ENCODE measurements at places on chromosomes 6 and 20.
A peak's percentile ranks its signal among the peaks of the same experiment; 100 is the strongest.

- no peak for DNase-seq
Observed at GRCh38 chr6:144729502-144729901, 444.4 kb downstream of the UTRN start.

DNA sequence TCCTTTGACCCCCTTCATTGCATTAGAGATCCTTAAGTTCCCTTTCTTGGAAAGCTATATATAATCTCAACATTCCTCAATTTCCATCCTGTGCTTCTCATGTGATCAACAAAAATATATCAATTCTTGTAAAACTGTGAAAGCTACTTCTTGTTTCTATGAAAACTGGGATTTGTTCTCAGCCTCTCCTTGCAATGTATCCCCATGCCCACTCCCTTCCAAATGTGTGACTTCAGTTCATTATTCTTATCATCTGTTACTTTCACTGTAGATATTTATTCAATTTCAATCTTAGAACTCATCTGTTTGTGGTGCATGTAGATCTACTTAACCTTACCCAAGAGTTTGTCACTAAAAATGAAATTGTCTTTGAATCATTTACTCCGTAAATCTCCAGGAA lies 260.6 kb downstream of the HIVEP2 start:
- no peak for DNase-seq

GRCh38 chr20:49727478-49727877 lies 13.8 kb upstream of the B4GALT5 start:
- no peak for DNase-seq

DNA sequence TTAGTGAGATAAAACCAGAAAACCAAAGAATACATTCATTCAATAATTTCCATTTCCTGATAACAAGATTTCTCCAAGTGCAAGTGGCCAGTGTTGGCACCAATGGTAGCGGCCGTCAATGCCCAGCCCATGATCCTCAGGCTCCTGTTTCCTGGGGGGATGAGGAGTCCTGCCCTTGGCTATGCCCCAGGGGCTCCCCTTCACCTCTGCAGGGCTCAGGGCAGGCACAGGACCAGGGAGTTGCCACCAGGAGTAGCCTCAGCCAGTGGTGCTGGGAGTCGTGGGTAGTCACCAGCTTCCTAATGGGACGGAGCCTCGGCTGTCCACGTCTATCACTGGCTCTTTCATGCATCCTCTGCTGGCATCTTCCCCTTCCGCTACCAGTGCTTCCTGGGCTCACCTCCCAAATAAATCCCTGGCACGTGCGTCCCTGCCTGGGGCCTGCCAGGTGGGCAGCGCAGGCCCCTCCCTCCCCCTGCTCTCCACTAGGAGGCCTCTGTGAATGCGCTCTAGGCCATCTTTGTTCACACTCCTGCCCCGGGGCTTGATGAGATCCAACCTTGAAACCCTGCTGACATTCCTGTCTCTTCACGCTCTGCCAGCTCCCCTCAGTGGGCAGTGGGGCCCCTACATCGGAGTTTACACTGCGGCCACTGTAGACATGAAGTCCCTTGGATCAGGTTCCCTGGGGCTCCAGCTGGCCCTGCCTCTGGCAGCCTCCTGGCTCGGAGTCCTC lies 215.7 kb downstream of the SYNDIG1 start:
- DNase-seq, result peak; percentile 2

- DNase-seq, result no peak
Observed at GRCh38 chr20:49043000-49043399, 3.1 kb upstream of the CSE1L start.

GRCh38 chr6:16836144-16836981 lies 75.1 kb upstream of the ATXN1 start:
- DNase-seq, result no peak

GRCh38 chr6:40387871-40388264 lies 199.3 kb downstream of the LRFN2 start:
- no peak for DNase-seq

GRCh38 chr6:150025201-150025917 lies at the start of gene RAET1L:
Gene RAET1L, minus strand, starts transcription at chr6:150025532. Its CDS starts 61 bp downstream, at chr6:150025471.
- no peak for DNase-seq

DNA sequence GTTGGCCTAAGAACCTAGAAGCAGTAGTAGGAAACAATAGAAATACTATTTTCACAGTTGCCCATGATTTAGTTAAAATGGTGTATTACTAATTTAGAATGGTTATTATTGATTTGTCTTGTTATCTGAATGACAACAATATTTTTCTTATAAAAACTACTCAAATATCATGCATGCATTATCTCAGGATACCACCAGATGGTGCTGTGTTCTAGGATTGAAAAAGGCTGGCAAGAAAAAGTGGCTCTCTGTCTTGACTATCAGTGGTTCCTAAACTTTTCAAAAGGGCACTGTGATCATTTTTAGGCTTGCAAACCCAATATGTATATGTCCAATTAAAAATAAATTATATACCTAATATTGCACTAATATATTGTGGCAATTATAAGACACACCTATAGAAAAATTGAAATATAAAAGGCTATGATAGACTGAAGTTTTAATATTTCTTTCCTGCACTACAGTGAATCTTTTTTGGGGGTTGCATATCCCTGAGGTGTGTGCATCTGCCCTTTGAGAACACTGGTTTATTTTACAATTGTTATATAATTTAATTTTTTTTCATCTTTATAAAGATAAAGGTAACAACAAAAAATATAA lies 131.7 kb upstream of the MLIP start:
- no peak for DNase-seq

GRCh38 chr6:34237722-34238584 lies 1.3 kb downstream of the HMGA1 start:
- no peak for DNase-seq

DNA sequence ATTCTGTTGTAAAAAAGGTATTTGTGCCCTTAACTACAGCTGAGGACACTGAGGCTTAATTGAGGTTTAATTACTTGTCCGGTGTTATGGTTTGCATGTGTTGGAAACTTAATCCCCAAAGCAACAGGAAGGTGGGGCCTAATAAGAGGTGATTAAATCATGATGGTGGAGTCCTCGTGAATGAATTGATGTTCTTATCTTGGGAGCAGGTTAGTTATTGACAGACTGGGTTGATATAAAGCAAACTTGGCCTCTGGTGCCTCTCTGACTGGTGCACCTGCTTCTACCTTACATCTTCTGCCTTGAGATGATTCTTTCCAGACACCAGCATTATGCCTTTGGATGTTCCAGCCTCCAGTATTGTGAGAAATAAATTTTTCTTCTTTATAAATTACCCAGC lies 306.5 kb upstream of the HS3ST5 start:
- no peak for DNase-seq

GRCh38 chr6:147087641-147088040 lies 116.6 kb upstream of the STXBP5 start:
- no peak for DNase-seq

- DNase-seq, result no peak
Observed at GRCh38 chr6:35388772-35389352, 46.5 kb downstream of the PPARD start.

DNA sequence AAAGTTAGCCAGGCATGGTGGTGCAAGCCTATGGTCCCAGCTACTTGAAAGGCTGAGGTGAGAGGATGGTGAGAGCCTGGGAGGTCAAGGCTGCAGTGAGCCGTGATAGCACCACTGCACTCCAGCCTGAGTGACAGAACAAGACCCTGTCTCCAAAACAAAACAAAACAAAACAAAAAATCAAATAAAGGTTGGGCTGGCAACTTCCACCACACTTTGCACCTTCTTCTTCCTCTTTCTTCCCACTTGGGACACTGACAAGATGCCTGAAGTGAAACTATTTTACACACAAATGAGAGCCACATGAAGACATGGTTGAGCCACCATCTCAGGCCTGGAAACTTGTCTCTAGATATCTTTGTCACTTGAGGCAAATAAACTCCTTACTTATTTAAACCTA lies 53.8 kb upstream of the CCDC28A start:
- DNase-seq, result no peak

GRCh38 chr6:56843476-56844349 lies 111.2 kb upstream of the BEND6 start:
- DNase-seq, result no peak

DNA sequence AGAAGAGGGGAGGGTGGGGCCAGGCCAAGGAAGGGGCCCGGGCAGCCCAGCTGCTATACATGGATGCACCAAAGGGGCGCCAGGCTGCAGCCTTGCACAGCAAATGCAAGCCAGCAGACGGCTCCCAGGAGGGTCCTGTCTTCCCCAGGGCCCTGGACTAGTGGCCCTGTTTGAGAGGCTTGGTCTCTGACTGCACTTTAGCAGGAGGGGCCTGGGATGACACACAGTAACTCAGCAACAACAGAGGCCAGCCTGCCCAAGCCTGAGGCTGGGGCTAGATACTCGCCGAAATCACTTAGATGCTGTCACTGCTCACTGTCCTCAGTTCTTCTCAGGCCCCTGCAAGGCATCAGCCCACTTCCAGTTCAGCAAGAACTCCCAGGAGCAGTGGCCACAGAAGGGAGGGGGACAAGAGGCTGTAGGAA lies 73.5 kb downstream of the TRAM2 start:
- DNase-seq, result no peak

DNA sequence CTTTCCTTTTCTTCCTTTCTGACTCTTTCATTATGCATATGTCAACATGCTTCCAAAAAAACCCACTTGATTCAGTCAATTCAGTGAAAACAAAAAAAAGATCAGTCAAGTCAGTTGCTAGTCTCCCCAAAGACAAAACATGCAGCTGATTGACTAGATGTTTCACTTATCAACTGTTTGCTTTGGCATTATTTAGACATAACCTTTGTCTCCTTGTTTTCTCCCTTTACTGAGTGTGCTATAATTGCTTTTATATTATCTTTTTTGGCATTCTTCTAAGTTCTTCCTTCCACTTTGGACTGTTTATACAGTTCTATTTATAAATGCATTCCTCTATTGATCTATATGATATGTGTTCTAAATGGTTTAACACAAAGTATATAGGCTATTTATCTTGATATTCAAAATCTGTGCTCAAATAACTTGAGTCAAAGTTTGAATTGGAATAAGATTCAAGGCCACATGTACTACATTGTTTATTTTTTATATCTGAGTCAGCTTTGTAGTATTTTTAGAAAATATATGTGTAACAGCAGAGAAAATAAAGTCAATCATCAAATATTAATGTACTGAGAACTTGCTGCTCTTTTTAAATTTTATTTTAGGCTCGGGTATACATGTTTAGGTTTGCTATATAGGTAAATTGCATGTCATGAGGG lies 260.5 kb downstream of the CENPW start:
- no peak for DNase-seq

DNA sequence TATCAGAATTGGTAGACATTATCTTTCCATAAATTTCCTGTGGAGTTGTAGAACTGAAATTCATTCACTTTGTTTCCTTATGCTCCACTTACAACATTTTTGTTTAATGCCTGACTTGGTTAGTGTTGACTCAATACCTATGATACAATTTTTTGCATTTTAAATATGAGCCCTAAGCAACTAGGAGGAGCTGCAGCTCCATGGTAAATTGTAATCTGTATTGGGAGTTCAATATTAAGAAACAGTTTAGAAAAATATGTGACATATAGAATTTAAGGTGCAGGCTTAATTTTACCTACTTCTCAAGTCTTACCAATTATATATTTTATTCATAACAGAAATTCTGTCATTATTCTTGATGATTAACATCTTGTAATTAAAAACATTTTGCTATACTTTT lies 868.3 kb downstream of the EYS start:
- no peak for DNase-seq

Measured in iPS DF 19.7 (cell line).